ENCODE measurements at places on chromosomes 5 and 9.
A peak's percentile ranks its signal among the peaks of the same experiment; 100 is the strongest.

DNA sequence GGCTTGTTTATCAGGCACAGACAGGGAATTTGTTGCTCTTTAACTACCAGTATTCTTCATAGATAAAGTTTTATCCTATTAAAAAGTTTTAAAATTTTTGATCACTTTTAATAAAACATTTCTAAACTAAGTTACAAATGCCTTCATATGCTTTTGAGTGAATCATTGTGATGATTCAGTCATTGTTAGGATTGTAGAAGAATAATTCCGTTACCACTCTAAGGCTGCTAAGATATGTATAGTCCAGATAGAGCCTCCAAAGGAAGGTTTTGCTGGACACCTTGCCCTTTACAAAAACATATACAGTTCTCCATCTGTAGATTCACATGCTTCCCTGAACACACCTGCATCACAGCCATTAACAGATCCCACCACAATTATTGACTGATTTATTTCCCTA lies 233.7 kb downstream of the SPOCK1 start:
- DNase-seq: no peak

GRCh38 chr5:148697180-148697808 lies 43.0 kb upstream of the HTR4 start:
- no peak for DNase-seq

GRCh38 chr9:2407450-2407849 lies 214.1 kb upstream of the VLDLR start:
- no peak for DNase-seq

DNA sequence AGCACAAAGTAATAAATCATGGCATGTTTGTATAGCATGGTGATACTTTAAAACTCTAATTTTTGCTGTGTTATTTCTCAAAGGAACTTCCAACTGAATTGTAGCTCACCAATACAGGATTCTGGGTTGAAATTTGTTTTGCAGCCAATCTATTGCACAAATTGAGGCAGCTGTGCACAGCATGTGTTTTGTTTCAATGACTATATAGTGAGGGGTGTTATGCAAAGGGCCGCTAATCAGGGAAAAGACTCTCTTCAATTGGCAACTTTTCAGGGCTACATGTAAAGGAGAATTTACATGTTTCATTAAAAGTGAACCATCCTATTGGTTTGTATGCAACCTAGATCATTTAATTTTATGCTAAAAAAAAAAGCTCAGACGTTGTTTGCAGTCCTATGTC lies 44.6 kb downstream of the PLPPR1 start:
- no peak for DNase-seq

DNA sequence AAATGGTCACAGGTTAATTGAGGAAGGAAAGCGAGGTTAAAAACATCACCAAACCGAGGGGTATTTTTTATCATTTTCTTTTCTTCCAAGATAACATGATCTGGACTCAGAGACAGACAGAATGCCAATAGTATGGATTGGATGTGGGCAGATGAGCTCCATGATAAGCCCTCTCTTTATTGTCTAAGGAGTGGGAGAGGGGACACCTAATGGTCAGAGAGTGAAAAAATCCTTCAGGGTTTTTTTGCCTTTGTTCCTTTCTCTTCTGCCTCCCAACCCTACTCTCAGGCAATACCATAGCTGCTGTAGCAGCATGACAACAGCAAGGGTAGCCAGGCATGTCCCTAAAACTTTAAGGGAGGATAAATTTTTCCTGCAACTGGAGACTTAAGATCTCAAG lies 94.7 kb downstream of the DIRAS2 start:
- DNase-seq: no peak

- DNase-seq: no peak
Measured at GRCh38 chr9:37947977-37948376, 44.0 kb upstream of the SLC25A51 start.

- DNase-seq: no peak
Measured at GRCh38 chr5:77635067-77635916, 3.2 kb downstream of the OTP start.

DNA sequence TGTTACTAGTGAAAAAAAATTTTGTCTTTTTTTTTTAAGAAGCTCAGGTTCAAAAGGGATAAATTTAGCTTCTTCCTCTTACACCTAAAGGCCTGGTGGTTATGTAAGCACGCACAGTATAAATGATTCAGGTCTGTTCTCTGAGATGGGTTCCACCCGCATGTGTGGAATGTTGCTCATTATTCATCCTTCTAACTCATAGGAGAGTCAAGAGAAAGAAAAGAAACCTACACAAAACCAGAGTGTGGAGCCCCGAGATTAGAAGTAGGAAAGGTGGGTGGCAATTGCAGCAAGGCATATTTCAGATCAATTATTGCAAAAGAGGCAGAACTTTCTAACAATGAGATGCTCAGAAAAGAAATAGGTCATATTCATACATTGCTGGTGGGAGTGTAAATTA lies 13.5 kb downstream of the PLAC8L1 start:
- no peak for DNase-seq

GRCh38 chr5:168073311-168073710 lies 218.1 kb upstream of the WWC1 start:
- DNase-seq: no peak

DNA sequence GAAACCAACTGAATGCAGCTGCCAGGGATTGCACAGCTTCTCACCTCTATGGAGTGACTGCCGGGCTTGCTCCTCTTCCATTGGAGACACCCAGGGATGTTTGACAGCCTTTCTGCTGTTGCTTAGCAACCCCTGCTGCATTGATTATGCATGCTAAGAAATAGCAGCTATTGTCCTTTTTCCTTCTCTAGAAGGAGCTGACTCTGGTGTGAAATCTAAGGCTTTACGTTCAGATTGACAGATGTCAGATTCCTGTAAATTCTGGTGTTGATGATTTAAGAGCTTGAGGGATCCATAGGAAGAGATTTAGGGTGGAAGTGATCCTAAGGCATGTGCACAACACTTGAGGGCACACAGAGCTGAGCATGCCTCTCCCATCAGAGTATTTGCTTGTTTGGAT lies 267.7 kb downstream of the NTRK2 start:
- no peak for DNase-seq

DNA sequence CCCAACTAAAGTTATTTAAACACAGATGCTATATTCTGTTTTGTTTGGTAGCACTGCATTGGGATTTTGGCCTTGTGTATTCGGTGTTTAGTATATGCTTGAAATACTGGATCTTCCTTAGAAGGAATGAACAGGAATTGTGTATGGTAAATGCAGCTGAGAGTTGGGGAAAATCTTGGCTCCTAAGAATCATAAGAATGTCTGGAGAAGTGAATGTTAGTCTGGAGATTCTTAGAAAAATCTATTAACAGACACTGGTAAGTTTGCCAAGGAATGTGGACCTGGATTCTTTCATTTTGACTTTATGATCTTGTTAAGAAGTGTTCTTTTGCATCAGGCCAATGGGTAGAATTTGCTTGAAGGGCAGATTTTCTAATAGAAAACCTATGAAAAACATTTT lies 38.9 kb downstream of the SNX30 start:
- DNase-seq: no peak

GRCh38 chr5:64811050-64811640 lies 42.4 kb downstream of the CWC27 start:
- no peak for DNase-seq

- no peak for DNase-seq
Measured at GRCh38 chr9:127390563-127390962, 6.4 kb upstream of the SLC2A8 start.

DNA sequence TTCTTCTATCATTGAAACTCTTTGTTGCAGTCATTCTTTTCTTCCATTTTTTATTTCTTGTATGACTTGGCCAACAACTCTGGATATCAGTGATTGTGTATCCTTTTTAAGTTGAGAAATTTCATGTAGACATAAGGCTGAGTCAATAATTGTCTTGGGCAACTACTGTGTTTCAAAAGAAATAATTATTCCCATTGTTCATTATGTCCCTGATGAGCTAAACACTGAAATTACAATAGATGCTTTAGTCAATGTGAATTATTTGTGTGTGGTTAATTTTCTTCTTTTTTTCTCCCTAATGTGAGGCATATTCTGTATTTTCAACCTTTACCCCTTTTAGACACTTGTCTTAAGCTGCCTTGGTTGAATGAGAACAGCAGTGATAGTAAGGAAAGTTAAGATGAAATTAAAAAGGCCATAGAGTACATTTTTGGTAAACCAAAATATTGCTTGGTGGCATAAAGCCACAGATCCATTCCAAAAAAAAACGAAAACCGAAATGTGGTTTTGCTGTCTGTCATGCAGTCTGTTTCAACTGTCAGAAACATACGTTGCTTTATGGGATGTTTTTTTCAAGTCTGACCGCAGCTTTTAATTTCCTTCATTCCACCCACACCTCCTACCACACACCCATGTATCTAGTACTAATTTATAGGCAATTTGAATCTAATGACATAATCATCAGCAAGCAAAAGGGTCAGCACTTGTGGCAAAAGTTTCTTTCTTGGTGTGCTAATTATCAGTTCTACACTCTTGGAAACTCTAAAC lies 21.1 kb downstream of the TLE4 start:
- DNase-seq: no peak

DNA sequence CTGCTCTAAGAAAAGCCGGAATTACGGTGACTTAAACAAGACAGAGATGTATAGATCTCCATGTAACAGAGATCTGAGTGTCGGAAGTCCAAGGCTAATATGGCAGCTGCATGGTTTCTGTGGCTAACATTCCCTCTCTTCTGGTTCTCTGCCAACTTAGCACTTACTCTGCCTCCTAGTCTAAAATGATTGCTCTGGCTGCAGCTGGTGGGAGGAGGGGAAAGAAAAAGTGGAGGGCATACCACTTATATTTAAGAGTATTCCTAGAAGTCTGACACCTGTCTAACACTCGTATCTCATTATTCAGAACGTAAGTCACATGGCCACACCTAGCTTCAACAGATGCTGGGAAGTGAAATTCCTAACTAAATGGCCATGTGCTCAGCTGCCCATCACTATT lies 551.5 kb upstream of the TLE4 start:
- DNase-seq: no peak

DNA sequence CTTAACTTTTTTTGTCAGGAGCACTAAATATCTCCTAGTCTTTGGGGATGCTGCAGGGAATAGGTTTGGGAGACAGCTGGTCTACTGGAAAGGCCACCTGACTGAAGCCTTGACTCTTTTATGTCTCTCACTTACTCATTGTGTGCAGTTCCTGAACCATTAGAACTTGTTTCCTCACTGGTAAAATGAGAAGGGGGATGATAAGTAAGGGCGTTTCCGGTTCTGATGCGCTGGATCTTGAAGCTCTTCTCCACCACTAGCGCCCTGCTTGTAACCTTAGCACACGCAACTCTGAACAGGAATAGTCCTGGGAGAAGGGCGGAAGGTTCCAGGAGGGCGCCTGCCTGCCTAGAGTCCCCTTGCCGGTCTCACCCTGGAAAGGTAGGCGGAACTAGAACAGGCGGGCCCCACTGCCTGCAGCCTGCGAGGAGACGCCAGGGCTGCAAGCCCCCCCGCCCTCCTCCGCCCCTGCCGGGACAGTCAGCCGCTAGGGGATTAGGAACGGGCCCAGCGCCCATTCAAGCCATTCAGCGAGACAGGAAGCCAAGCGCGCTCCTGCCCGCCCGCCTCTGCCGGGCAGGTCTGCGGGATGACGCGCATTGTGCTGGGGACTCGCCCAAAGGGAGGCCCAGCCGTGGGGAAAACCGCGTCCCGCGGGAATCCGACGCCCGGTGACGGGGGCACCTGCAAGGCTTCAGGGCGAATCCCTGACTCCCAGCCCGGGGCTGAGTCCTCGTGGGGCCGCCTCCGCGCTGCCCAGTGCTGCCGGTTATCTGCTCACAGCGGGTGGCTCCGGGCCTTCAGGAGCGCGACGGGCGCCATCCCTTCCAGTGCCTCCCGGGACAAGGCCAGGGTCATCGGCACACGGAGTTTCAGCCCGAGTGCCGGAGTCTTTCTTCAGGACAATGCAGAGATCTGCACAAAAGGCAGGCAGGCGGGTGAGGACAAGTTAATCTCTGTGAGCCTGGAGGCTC lies 44.0 kb upstream of the XPA start:
- peak; percentile 4 for DNase-seq

GRCh38 chr9:34589636-34590380 lies at the start of gene CNTFR:
Gene CNTFR (minus strand): TSS chr9:34589724. CDS start chr9:34568981, 20,743 bp downstream.
- DNase-seq: no peak

GRCh38 chr9:21097817-21098216 lies 20.1 kb upstream of the IFNB1 start:
- DNase-seq: no peak

DNA sequence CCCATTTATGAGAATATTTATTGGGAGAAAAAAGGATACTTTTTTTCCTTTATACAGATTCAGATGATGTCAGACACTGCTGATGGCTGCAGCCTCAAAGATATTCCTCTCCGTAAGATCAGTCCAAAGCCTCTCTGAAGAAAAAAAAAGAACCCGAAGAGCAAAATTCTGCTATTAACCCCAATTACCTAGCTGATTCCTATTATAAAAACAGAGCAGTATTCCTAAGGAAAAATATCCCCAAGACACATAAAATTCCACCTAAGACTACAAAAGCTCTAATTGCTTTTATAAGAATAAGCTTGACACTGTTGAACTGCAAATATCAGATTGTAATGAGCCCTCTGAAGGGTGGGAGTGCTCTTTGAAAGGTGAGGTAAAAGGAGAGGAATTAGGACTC lies 138.7 kb downstream of the CDH6 start:
- DNase-seq: no peak

DNA sequence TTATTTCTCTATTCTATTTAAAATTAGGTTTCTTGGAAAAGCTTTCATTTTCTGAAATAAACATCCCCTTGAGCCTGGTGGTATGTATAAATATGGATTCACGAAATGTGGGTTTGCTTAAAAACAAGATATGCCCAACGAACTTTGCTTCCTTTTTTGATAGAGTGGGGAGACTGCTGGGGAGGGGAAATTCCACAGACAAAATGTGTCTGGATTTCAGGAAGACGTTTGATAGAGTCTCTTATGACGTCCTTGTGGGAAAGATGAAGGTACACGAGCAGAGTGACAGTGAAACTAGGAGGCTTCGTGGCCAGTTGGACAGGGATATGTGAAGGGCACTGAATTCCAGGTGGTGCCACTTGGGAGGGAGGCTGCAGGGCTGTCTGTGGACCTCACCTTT lies 84.5 kb upstream of the RPS23 start:
- DNase-seq: no peak

DNA sequence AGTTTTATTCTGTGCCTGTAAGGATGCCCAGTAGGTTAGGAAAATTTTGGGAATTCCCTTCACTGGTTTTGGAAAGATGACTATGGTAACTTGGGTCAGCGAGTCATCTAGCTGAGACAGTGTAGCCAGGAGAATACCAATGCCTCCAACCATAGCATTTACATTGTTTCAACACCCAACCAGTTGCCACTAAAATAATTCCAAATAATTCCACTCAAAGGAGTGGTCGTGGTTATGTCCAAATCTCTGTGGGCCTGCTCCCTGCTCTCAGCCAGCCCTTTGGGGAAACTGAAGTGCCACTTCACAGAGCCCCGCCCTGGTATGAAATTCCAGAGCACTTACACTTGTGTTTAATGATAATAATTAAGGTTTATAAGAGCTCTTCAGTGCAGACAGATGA lies 310.5 kb downstream of the PLK2 start:
- no peak for DNase-seq

GRCh38 chr5:165119175-165119574 lies 1613.8 kb downstream of the MAT2B start:
- no peak for DNase-seq

GRCh38 chr5:111454198-111454622 lies 58.1 kb downstream of the STARD4 start:
- no peak for DNase-seq

GRCh38 chr9:123116036-123116435 lies 82.6 kb downstream of the GPR21 start:
- no peak for DNase-seq

- DNase-seq: no peak
Measured at GRCh38 chr5:138716456-138716924, 36.7 kb upstream of the CTNNA1 start.

- DNase-seq: no peak
Measured at GRCh38 chr9:123663529-123663928, 266.4 kb downstream of the DENND1A start.
